Chondrocyte (in vitro differentiated cells): ENCODE measurements at places on chromosomes 3 and 15. TPM values are rescaled to one million over a fixed set of nuclear protein-coding genes. Genes with fewer than 3 reads are reported as not detected.

Gene ITIH1
- not detected in 3 replicates for total RNA-seq

DNA sequence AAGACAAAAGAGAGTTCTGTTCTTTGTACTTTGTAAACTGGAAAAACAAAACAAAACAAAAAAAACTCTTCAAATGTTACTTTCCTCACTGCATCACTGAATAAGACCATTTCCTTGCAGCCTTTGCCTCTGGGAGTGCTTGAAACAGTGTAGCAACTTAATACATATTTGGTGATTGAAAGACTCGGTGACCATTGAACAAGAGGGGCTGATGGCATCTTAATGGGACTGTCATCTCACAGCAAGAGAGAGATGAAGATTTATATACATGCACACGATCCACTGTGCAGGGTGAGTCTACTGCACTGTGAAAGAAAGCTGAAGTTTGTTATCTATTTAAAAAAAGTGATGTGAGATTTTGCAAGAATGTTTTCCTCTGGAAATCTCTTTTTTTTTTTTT, 111.9 kb upstream of the KLHL25 start:
- H3K4me1 ChIP-seq = no peaks in the 10 kb centered on the region
- DNase-seq = no peak
- no peak overlapping the region for H3K4me3 ChIP-seq

- no peaks in the 10 kb centered on the region for H3K36me3 ChIP-seq
- no peak overlapping the region for H3K27ac ChIP-seq
- H3K27me3 ChIP-seq = peaks cover 3% of the 10 kb centered on the region
- no peak for DNase-seq
- H3K4me1 ChIP-seq = peaks cover 4% of the 10 kb centered on the region
- no peak overlapping the region for H3K4me3 ChIP-seq
Observed at GRCh38 chr15:87477026-87477425, 779.5 kb downstream of the NTRK3 start.

DNA sequence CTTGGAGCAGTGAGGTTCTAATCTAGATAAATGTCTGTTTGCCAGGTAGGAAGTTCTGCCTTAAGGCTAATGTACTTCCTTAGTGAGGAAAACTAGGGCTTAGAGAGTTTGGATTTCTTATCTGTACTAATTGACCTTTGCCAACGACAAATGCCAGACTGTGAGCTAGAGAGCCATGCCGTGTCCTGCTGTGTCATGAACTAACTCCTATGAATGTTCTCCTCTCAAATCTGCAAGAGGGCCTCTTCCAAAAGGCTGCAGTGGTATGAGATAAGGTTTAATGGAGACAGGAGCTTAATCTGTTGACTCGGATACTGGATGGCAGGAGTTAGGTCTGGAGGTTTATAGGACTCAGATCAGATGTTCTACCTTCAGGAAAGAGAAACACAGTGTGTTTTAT, 524.9 kb downstream of the NTRK3 start:
- H3K27me3 ChIP-seq = peaks cover 13% of the 10 kb centered on the region
- no peak overlapping the region for H3K4me3 ChIP-seq
- no peak for DNase-seq

Gene LRRC3B
- total RNA-seq = not detected in 3 replicates

Gene CPB1
- total RNA-seq = not detected in 3 replicates

Gene MESP2
- total RNA-seq = 0.25 to 0.51 TPM (median 0.36 TPM) in 3 replicates

DNA sequence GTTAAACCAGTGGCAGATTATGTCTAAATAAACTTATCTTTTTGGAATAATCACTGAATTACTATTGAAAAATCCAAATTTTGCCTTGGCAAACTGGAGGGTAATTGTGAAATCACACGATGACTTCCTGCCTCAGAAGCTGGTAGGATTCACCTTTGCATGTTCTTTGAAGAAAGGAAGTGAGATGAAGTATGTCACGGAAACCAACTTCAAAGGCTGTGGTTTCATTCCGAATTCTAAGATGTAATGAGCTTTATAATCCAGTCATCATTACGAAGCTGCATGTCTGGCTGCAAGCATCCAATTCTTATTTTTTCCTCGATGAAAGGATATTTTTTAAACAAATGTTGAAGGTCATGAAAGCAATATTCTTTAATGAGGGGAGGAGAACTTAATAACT, 15.0 kb upstream of the ZBED2 start:
- H3K27ac ChIP-seq = no peak overlapping the region
- no peaks in the 10 kb centered on the region for H3K36me3 ChIP-seq
- H3K4me3 ChIP-seq = no peak overlapping the region
- H3K4me1 ChIP-seq = no peaks in the 10 kb centered on the region
- H3K27me3 ChIP-seq = peaks cover 6% of the 10 kb centered on the region

DNA sequence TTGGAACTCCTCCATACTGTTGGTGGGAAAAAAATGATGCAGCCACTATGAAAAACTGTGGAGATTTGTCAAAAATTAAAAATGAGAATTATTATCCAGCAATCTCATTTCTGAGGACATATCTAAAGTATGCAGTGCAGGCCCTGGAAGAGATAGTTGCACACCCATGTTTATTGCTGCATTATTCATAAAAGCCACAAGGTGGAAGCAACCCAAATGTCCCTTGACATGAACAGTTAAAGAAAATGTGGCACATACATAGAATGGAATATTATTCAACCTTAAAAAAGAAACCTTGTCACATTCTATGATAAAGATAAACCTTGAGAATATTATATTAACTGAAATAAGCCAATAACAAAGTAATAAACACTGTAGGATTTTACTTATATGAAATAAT, 80.9 kb upstream of the ARHGEF26 start:
- H3K4me3 ChIP-seq = no peak overlapping the region
- peaks cover 3% of the 10 kb centered on the region for H3K27me3 ChIP-seq
- no peaks in the 10 kb centered on the region for H3K4me1 ChIP-seq
- no peaks in the 10 kb centered on the region for H3K36me3 ChIP-seq

GRCh38 chr3:50295553-50296431, 3.4 kb downstream of the HYAL3 start:
- peaks cover 36% of the 10 kb centered on the region for H3K4me1 ChIP-seq
- H3K36me3 ChIP-seq = no peaks in the 10 kb centered on the region
- DNase-seq = no peak
- no peak overlapping the region for H3K4me3 ChIP-seq
- H3K27me3 ChIP-seq = no peaks in the 10 kb centered on the region
- no peak overlapping the region for H3K27ac ChIP-seq

DNA sequence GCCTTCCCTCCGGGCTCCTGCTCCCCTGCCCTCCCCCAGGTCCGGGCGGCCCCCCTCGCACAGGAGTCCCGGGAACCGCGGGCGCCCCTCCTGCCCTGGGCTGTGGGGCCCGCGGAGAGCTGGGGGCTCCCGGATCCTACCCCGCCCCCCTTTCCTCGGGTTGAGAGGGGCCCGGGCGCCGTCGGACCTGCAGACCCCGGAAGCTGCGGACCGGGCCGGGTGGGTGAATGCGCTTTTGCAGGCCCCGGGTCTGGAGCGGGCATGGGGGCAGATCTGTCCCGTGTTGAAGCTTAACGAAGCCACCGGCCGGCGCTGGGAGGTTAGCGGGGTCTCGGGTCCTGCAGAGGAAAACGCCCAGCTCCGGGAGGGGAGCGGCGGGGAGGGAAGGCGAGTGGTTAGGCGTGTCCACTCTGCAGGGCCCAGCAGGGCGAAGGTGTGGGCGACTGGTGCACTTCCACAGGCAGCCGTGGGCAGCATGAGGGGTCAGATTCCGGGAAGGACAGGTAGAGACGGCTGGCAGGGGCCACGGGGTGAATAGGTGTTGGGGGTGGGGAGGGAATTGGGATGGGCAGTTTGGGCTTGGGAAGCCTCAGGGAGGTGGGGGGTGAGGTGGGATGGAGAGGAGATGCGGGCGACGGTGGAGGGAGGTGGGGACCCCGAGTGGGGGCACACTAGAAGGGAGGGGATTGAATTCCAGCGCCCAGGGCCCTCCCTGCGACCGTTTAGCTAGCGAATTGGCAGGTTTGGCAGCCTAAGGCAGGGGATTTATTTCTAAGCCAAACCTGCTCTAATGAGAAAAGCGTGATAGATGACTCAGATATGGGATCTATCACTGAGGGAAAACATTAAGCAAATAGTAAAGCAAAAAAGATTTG, 635 bp downstream of the CD276 start:
- H3K27me3 ChIP-seq = no peaks in the 10 kb centered on the region
- H3K27ac ChIP-seq = peak overlapping the region; percentile 86
- DNase-seq = no peak

DNA sequence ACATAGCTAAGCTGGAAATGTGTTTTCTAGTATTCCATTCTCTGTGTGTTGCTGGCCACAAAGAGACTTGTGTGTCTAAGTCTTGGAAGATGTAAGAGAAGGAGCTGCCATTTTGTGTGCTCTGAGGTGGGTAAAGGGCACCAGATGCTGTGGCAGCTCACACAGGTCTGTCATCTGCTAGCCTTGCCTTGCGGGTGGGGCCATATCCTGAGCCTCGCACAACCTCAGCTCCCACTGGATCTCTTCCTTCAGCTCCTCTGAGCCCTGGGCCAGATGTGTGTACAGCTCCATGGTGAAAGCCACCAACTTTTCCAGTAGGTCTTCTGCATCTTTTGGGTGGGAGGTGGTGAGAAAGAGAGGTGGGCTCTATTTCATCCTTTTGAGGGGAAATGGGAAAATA, 6.7 kb upstream of the TMC3 start:
- DNase-seq = no peak
- no peaks in the 10 kb centered on the region for H3K36me3 ChIP-seq
- H3K4me1 ChIP-seq = no peaks in the 10 kb centered on the region

DNA sequence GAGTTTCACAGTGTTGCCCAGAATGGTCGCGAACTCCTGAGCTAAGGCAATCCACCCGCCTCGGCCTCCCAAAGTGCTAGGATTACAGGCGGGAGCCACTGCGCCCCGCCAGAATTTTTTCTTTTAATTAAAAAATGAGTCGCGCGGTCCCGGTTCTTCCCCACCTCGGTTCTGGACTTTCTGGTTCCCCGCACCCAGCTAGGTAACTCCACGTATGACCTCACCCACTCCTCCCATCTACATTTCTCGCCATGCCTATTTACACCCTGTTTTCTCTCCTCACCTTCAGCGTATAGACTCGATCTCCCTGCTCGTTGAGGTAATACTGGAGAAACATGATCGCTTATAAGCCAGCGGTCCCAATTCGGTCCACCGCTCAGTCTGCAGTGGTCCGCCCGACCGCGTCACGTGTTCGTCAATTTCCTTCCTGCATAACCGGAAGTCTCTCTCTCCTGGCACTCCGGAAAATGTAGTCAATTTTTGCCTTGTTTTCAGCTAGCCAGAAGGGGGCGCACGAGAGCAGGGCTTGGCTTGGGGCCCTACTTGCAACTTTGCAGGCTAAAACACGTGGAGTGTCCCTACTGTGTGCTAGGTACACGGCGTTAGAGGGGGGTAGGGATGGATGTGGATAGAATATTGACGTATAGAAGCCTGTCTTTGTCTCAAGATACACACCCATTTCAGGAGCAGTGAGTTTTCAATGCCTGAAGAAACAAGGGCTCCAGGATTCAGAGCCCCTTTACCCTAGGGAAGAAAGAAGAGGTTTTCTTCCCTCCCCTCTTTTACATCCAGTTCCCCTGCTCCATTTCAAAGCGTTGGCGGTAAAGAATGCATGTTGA, at the start of the genes NOP10 and NUTM1:
TSS of gene NOP10 (minus strand) at position 400 of the 839 bp plus-strand sequence. CDS start at position 337, 63 bp downstream.
TSS of gene NUTM1 (plus strand) at position 579 of the 839 bp plus-strand sequence. CDS start 382 bp downstream, outside the sequence.
- peak within 1 kb of the TSS; percentile 70 for H3K27ac ChIP-seq
- H3K27me3 ChIP-seq = no peaks in the 10 kb centered on the region
- no peak for DNase-seq
- H3K36me3 ChIP-seq = peaks cover 10% of the 10 kb centered on the region
- H3K4me3 ChIP-seq = no peak within 1 kb of the TSS
- H3K4me1 ChIP-seq = peaks cover 33% of the 10 kb centered on the region

- no peak overlapping the region for H3K4me3 ChIP-seq
- DNase-seq = no peak
- peak overlapping the region; percentile 89 for H3K27ac ChIP-seq
- H3K4me1 ChIP-seq = peaks cover 73% of the 10 kb centered on the region
- H3K36me3 ChIP-seq = no peaks in the 10 kb centered on the region
Observed at GRCh38 chr15:90558171-90558573, 28.4 kb downstream of the CRTC3 start.

DNA sequence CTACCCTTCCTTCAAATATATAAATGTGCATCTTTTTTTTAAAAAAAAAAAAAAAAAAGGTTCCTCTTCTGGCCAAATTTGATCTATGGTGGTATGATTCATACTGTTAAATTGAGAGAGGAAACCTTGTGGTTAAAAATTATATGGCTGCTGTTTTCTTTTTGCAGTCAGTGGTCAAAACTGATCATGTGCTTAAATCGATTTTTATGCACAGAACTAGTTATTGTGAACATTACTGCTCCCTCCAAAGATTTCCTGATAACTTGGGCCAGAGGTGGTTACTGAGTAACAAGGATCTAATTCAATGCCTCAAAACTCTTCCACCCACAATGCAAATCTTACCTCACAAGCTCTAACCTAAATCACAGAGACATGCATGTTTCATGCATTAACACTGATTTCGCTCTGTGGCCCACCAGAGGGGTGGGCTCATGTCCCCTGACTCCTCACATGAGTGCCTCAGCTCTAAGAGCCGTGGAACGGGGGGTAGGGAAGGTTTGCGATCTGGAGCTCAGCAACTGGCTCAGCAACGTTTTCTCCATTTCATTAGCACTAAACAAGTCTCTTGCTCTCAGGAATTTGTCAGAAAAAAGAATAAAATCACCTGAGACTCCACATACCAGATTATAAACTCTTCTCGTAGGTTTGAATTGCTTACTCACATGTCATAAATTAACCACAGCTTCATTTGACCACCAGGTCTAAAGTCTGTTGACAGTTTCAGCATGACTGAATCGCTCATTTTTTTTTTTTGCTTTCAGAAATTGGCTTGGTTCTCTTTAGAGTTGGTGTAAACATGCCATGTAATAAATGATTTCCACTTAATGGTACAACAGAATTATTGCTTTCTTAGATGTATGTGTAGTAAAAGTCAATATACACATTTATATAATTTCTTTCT, 280.4 kb downstream of the CD47 start:
- peaks cover 24% of the 10 kb centered on the region for H3K4me1 ChIP-seq
- H3K4me3 ChIP-seq = no peak overlapping the region
- DNase-seq = no peak
- no peaks in the 10 kb centered on the region for H3K27me3 ChIP-seq
- no peak overlapping the region for H3K27ac ChIP-seq

GRCh38 chr15:78034495-78035191, 42.9 kb downstream of the TBC1D2B start:
- H3K4me1 ChIP-seq = peaks cover 32% of the 10 kb centered on the region
- no peak overlapping the region for H3K27ac ChIP-seq

GRCh38 chr3:49654955-49655556, 19.1 kb upstream of the APEH start:
- peaks cover 2% of the 10 kb centered on the region for H3K27me3 ChIP-seq
- H3K36me3 ChIP-seq = peaks cover 1% of the 10 kb centered on the region
- no peak overlapping the region for H3K4me3 ChIP-seq
- H3K4me1 ChIP-seq = no peaks in the 10 kb centered on the region
- H3K27ac ChIP-seq = no peak overlapping the region

DNA sequence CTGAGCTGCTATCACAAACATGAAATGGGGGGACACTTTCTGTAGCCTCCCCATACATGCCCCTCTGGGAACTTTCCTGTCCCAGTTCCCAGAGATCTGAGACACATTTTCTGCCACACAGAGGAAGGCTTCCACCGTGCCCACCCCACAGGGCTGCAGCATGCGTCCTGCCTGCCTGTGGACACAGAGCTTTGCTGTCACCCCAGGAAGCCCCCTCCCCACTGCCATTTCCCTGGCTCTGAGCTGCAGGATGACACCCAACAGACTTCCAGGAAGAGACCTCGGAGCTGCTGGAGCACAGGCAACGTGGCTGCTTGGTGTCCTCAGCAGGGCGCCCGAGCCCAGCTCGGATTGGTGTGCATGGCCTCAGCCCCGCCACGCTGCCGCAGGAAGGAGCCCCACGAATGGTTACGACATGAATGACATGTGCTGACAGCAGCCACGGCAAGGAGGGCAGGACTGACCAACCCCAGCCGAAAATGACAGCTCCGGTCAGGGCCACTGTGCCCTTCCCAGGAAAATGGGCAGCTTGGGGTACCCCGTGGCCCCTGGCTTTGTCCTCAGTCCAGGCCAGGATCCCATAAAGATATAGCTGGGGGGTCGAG, 81.3 kb downstream of the VGLL4 start:
- peaks cover 37% of the 10 kb centered on the region for H3K36me3 ChIP-seq
- DNase-seq = no peak
- H3K4me3 ChIP-seq = peak overlapping the region; percentile 10
- H3K27me3 ChIP-seq = no peaks in the 10 kb centered on the region
- H3K4me1 ChIP-seq = peaks cover 81% of the 10 kb centered on the region
- peak overlapping the region; percentile 90 for H3K27ac ChIP-seq
